Peyer's patch (tissue), 4 donors: ENCODE measurements at places on chromosomes 7 and 10.

DNA sequence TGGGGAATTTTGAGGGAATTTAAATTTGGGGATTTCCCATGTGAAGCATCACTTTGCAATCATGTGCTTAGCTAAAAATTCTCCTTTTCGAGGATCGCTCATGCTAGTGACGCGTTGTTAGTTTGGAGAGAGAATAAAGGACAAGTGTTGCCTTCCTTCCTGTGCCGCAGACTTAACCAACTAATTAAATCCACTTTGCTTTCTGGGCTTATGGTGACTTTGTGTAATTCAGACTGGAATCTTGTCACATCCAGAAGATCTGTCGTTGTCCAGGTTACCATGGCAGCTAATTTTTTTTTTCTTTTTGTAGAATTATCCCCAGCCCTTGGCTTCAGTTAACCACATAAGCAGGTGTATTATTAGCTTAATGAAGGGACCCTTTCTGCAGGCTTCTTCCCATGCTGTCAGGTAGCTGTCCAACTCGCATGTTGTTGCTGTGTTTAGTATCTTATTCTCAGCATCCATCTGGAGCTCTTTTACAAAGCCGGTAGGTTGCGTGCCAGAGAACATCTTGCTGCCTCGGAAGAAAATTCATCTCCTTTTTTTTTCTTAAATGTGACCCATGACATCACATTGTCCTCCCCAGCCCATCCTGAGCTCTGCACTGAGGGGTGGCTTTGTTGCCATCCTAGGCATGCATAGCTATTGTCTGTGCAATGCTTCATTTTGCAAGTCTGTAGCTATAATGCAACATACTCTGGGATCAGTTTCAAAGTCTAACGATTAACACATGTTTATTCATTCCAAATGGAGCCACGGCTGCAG, 47.2 kb upstream of the NRP1 start:
- no peak for DNase-seq

- DNase-seq = no peak
Measured at GRCh38 chr7:80287400-80288174, 153.0 kb downstream of the GNAI1 start.

- no peak for DNase-seq
Measured at GRCh38 chr7:107659666-107660065, 962 bp upstream of the SLC26A4 start.

DNA sequence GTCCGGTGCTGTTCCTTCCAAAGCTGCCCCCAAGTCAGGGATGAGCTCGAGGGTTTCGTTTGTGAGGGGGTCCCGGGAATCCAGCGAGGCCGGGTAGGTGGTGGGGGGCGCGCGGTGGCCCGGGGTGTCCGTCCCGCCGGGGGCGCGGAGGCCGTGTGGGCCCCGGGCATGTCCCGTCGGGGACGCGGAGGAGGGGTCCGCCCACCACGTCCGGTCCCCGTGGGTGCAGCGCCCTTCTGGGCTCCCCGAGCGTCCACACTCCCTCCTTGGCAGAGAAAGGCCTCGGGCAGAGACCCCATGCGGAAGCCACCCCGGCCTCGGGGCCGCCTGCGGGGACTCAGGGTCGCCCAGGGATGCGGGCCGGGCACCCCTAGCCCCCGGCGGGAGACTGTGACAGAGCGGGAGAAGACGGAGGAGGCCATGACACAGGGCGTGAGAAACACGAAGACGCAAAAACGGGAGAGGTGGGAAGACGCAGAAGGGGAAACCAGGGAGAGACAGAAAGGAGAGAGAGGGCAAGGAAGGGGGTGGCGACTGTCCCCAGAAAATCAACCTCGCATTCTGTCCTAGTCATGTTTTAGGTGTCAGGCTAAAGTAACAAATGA, 640 bp upstream of the ZNF425 start:
- peak; percentile 73 for DNase-seq

DNA sequence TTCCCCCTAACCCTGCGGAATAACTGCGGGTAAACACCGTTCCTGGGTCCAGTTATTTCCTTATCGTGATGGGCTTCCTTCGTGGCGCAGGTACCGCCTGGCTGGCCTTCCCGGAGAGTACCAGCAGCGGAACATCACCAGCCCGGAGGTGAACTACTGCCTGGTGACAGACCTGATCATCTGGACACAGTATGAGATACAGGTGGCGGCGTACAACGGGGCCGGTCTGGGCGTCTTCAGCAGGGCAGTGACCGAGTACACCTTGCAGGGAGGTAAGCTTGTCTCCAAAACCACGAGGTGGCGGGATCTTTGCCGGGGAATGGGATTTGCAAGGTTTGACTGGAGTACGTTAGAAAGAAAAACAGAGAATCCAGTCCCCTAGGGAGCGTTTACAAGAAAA, 665.0 kb upstream of the FOXK1 start:
- DNase-seq = no peak

- no peak for DNase-seq
Measured at GRCh38 chr10:122515022-122515424, 45.5 kb upstream of the DMBT1 start.

DNA sequence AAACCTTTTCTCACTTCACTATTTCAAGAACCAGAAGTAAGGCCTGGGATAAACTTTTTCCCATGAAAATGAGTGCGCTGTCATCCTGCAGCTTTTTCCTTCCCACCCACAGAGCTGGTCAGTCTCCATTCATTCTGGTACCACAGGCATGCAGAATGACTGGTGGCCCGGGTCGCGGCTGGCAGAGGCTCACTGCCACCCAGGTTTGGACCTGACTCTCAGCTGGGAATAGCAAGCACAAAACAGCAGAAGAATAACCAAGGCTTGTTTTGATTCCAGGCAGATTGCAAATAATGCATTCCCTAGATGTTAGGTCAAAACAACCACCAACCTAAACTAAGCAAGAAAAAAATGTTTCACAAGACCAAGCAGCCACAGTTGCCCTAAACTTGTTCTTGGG, 190.5 kb upstream of the NRP1 start:
- no peak for DNase-seq

DNA sequence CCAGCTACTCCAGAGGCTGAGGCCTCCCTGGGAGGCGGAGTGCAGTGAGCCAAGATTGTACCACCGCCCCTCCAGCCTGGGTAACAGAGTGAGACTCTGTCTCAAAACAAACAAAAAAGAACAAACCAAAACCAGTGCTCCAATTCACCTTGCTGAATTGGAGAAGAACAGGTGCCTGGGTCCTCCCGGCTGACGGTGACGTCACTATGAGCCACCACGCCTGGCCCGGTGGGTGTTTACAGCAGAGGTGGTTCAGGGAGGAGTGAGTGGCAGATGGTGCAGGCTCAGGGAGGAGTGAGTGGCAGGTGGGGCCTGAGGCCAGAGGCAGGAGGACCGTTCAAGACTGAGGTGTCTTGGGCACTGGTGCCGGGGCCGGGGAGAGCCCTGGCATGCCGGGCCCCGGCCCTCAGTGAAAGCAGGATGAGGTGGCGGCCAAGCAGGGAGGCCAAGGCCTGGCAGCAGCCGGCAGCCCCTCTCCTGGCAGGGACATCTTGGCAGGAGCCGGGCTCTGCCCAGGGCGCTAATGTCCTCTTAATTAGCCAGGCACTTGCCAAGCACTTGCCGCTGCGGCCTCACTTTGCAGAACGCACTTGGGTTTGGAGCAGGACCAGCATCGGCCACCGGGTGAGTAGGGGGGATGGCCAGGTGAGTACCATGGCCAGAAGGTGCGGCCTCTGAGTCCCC, 162.8 kb upstream of the TNRC18 start:
- DNase-seq = peak; percentile 49

- DNase-seq = no peak
Measured at GRCh38 chr7:4712281-4713182, 30.4 kb downstream of the FOXK1 start.
